ENCODE measurements at places on chromosomes 3 and 15.

GRCh38 chr3:58116985-58117384 is 93.8 kb downstream of the DNASE1L3 start:
- no peak for DNase-seq

- no peak for DNase-seq
These were observed 23.6 kb downstream of the HEG1 start for GRCh38 chr3:125032100-125032643.

- DNase-seq, result no peak
These were observed 490.3 kb downstream of the MECOM start for GRCh38 chr3:169173231-169173630.

- no peak for DNase-seq
These were observed 30.6 kb downstream of the TKT start for GRCh38 chr3:53225181-53225580.

DNA sequence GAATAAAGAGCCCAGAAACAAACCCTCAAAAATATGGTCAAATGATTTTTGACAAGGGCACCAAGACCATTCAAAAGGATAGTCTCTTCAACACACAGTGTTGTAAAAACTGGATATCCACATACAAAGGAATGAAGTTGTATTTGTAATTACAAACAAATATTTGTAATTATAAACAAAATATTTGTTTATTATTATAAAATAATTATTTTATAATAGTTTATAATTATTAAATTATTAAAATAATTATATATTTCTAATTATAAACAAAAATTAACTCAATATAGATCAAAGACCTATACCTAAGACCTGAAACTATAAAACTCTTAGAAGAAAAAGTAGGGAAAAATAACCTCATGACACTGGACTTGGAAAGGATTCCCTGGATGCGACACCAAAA is 23.3 kb upstream of the ACAN start:
- no peak for DNase-seq

GRCh38 chr3:197749315-197749600 is 425 bp upstream of the FYTTD1 start:
- no peak for DNase-seq

DNA sequence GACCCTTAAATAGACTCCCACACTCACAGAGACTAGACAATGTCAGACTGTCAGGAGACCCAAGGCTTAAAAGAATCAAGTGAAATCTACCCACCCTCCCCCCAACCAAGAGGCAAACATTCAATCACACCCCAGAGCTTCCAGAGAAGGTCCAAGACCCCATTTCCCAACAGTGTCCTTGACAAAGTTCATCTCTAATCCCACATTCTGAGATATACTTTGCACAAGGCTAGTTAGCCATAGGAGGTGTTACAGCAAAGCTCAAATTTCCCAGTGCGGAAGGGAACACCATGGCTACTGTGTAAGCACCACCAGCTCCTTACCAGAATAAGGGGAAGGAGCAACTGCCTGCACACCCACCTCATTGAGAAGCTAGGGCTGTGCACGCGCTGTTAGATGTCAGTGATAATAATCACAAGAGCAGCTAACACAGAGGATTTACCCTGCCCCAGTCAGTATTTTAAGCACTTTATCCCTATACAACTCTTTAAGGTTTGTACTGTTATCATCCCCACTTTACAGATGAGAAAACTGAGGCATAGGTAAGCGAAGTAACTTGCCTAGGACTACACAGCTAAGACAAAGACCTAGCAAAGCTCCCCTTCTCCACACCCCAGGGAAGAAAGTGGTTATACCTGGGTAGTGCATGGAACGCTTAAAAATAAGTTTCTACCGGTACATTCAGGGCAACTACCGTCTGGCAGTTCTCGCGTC is 17.3 kb downstream of the SPATA12 start:
- no peak for DNase-seq

- no peak for DNase-seq
These were observed 187.2 kb downstream of the TLE3 start for GRCh38 chr15:69910514-69910913.

DNA sequence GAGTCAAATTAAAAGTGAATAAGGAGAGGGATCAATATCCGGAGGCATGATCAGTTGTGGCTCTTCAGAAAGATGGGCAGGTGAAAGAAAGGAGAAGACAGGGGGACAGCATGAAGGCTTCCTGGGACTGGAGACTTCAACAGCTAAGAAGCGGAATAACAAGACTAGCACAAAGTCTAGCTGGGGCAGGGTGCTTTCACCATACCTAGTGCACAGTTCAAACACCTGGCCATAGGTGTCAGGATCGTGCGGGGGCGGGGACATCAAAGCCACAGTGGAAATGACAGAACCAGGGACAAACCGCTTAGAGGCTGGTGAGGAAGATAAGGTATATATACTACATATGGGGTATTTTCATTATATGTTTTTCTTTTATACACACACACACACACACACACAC is 66.2 kb upstream of the FOXP1 start:
- DNase-seq, result no peak

- no peak for DNase-seq
These were observed 233.9 kb upstream of the UBE2E2 start for GRCh38 chr3:22969276-22969675.

DNA sequence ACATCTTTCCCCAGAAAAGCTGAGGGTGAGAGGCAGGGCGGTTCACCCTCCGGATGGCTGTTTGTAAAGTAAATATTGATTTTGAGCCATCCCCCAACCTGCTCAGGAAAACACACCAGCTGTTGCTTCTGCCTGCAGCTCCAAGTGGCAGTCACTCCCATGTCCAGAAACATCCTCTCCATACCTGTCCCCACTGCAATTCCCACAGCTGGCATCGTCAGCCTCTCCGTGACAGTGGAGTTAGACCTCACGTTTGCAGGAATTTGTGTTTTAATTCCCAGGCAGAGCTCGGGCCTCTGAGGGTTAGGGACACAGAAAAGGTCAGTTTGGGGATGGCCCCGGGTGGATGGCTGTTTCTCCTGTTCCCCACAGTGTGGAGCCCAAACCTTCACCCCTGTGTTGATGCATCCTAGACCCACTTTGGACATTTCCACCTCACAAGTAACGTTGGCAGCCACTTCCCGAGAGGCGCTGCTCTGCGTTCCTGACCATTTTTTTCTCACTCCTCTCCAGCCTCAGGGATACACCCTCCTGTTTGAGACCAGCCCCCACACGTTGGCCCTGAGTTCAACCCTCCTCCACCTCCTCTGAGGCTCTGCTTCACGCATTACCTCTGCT is 11.8 kb upstream of the FAM174B start:
- DNase-seq, result no peak

GRCh38 chr15:69725957-69726356 is 273.3 kb downstream of the RPLP1 start:
- DNase-seq, result no peak

- no peak for DNase-seq
These were observed 475 bp upstream of the SPINT1 start for GRCh38 chr15:40843261-40843884.

DNA sequence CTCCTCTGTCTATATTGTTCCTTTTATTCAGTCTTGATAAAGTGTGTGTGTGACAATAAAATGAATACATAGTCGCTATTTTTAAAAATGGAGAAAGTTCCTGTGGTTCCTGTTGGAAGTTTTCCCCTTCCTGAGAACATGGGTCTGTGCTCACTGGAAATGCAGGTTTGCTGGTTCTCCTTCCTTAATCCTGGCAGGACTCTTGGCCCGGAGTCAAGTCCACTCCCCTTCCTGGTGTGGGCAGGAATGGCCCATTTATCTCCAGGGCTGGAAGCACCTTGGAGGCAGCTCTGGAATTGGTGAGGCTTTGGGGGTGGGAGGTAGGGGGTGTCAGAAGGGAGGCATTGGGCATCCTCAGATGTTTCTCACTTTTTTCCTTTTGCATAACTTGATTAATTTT is 30.1 kb downstream of the FOXL2 start:
- no peak for DNase-seq

GRCh38 chr3:71051893-71052687 is 531.4 kb downstream of the FOXP1 start:
- no peak for DNase-seq

- DNase-seq, result no peak
These were observed 27.1 kb upstream of the LACTB start for GRCh38 chr15:63094495-63094931.

- DNase-seq, result no peak
These were observed 106.2 kb upstream of the CHMP2B start for GRCh38 chr3:87120881-87121280.

DNA sequence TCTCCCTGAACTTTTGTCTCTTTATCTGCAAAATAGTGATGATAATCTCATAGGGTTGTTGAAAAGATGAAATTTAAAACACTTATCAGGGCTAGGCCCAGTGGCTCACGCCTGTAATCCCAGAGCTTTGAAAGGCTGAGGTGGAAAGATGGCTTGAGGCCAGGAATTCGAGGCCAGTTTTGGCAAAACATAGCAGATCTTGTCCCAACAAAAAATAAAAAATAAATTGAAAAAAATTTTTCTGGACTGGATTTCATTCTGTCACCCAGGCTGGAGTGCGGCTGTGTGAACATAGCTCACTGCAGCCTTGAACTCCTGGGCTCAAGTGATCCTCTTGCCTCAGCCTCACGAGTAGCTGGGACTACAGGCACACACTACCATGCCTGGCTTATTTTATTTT is 29.6 kb downstream of the LMLN start:
- DNase-seq, result no peak

- DNase-seq, result no peak
These were observed 799 bp upstream of the C2CD4B start for GRCh38 chr15:62165793-62166375.

- no peak for DNase-seq
These were observed 47.3 kb upstream of the THRB start for GRCh38 chr3:24541935-24542334.

- no peak for DNase-seq
These were observed 150.0 kb downstream of the NFKBIZ start for GRCh38 chr3:101999177-101999779.

GRCh38 chr3:134328147-134328591 is 46.1 kb downstream of the AMOTL2 start:
- no peak for DNase-seq

DNA sequence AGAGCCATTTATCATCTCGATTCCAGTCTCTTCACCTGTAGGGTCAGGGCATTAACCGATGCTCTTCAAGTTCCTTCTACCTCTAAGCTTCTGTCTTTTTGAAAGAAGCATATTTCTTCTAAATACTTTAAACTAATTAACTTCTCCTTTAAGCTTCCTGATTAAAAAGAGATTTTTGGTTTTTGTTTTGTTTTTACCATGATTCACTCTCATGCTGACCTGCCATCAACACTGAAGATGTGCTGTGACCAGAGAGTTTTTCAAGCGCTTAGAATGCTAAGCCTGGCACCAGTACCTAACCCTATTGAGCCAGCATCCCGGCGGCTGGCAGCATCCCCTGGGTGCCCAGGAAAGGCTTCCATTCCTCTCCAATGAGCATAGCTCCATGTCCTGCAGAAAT is 89.3 kb downstream of the FOXP1 start:
- no peak for DNase-seq

- no peak for DNase-seq
These were observed 112.1 kb upstream of the TMEM108 start for GRCh38 chr3:132926098-132926497.

GRCh38 chr3:189567322-189567721 is 63.9 kb upstream of the TP63 start:
- DNase-seq, result no peak

GRCh38 chr3:159831466-159831865 is 157.2 kb upstream of the IL12A start:
- DNase-seq, result no peak

- no peak for DNase-seq
These were observed 34.6 kb downstream of the NR2E3 start for GRCh38 chr15:71844916-71845315.

- DNase-seq, result no peak
These were observed 150.6 kb downstream of the RAB11A start for GRCh38 chr15:66019826-66020398.

- DNase-seq, result peak; percentile 48
These were observed 1.8 kb downstream of the DIPK2A start for GRCh38 chr3:143973259-143974021.

- no peak for DNase-seq
These were observed 36.0 kb upstream of the GATM start for GRCh38 chr15:45414215-45414885.

DNA sequence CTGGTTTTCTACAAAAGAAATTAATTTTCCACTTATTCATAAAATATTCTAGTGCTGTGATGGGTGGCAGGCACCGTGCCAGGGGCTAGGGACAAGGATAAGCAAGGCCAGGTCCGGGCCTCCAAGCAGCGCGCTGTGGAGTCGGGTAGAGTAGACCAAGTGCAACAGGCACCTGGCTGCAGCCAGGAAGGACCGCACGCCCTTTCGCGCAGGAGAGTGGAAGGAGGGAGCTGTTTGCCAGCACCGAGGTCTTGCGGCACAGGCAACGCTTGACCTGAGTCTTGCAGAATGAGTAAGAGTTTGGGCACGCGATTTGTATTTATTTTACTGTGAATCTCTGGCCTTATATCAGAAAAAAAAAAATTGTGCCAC is at the start of gene CASR:
Gene CASR, plus strand, starts transcription at position 148 of the 372 bp plus-strand sequence. CDS start 70,522 bp downstream, outside the sequence.
- no peak for DNase-seq

- no peak for DNase-seq
These were observed 24.7 kb downstream of the GPR171 start for GRCh38 chr3:151178208-151178845.

GRCh38 chr3:33392144-33392543 is 48.1 kb downstream of the UBP1 start:
- DNase-seq, result no peak

DNA sequence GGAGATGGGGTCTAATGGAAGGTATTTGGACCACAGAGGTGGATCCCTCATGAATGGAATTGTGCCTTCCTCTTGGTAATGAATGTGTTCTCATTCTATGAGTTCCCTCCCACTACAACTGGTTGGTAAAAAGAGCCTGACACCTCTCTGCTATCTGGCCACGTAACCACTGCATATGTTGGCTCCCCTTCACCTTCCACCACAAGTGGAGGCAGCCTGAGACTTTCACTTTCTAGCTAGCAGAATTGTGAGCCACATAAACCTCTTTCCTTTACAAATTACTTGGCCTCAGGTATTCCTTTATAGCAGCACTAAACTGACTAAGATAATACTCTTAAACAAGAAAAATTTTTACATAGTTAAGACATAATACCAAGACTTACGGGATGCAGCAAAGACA is 155.3 kb downstream of the NR1I2 start:
- DNase-seq, result peak; percentile 22

DNA sequence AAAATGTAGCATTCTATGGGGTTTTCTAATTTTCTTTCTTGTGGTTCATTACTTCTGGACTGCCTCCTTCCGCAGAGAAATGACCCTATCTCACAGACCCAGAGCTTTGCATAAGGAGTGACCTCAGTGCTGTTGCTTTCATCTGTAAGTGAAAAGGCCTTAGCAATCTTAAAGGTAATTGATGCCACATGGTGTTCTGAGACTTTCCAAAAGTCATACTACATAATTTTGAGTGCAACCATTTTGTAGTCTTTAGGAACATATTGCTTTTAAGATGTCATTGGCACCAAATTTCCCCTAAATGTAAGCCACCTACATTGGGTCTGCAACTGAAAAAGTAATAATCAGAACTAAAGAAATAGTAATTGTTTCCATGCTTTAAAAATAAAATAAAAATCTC is 9.2 kb upstream of the HHLA2 start:
- no peak for DNase-seq
